ENCODE measurements at places on chromosomes 5 and 9.

- DNase-seq, result no peak
Observed at GRCh38 chr9:135602789-135603481, 36.4 kb downstream of the GLT6D1 start.

GRCh38 chr5:177980743-177981151 is 15.3 kb downstream of the PROP1 start:
- DNase-seq, result peak; percentile 60

DNA sequence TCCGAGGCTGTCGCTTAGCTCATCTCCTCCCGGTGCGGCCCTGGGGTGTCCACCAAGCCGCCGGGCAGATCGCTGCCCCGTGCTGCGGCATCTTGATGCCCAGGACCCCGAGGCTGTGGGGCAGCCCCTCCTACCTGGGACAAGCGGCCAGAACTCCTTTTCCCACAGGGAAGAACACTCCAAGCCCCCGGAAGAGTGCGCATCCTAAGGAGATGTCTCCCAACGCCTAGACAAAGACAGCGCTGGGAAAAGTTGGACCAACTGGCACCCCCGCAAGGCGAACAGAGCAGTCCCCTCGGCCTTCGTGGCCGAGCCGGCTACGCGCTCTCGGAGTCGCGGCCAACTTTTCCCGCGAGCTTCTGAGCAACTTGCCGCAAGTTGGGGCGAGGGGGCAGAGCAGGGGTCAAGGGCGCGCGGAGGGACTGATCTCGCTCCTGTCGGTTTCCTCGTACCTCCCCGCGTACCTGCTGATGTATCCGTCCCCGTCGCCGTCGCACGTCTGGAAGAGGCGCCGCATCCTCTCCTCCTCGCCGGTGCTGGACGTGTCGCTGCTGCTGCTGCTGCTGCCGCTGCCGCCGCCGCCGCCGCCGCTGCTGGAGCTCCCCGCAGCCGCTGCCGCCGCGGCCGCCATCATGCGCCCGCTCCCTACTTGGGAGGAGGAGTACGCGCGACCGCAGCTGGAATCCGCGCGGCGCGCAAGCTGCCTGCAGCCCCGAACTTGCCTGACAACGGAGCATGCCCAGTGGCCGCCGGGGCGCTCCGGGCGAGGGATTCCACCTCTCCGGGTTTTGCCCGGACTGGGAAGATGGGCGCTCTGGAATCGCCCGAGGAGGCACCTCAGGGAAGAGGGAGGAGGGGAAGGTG is at the start of gene MCC:
TSS of gene MCC (minus strand) at position 673 of the 864 bp plus-strand sequence.
- peak; percentile 56 for DNase-seq

DNA sequence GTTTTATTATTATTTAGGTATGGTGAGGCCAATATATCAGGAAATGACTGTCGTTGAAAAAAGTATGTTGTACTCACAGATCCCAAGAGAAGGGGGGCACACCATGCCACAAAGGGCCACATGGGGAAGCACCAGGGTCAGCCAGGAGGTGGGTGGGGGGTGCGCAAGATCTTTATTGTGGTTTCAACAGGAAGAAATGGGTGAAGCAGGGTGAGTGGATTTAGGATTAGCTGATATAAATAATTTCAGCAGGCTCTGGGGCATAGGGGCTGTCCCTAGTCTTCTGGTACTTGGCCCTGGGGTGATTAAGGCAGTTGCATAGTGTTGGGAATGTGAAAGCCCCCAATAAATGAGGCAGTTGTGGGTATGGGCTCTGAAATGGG is 8.6 kb downstream of the PDCD1LG2 start:
- no peak for DNase-seq

DNA sequence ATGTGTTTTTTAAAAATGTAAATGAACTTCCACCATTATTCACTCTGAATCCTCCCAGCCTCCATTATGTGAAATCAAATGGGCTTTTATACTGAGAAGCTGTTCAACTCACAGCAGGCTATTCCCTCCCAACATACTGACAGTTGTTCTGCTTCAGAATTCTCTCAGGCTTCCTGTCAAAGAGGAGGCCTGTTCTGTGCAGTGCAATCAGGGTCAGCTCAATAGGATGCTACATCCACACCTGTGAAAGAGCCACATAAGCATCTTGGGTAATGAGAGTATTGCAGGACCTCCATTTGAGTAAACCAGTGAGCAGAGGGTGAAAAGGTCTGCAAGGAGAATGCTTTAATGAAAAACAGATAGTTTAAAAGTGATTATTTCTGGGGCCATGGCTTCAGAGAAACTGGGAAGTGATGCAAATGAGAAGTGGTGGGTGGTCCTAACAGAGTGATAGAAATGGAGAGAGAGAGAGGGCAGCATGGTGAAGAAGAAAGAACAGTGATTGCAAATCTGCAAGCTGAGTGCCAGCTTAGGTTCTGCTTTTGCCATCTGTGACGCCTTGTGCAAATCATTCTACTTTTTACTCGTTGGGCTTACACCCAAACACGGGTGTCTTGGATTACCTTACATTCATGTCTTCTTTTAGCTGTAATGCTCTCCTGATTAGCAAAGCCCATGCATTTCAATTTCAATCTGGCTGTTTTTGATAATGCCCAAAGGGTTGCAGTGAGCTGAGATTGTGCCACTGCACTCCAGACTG is 202.5 kb upstream of the NMUR2 start:
- DNase-seq, result peak; percentile 43

DNA sequence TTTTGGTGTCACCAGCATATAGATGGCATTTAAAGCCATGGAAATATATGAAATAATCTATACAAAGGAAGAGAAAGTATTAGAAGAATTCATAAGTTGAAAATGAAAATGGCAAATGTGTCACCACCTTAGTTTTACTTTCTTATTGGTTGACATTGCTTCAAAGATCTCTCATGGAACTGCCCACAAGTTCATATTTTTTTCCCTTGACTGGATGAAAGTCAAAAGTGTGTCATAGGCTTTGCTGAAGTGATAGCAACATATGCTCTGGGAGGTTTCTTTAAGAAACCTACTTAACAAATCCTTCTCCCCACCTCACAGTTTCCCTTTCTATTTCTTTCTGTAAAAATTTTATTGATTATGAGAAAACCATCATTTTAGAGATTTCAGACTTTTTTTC is 127.2 kb downstream of the VPS13A start:
- no peak for DNase-seq

DNA sequence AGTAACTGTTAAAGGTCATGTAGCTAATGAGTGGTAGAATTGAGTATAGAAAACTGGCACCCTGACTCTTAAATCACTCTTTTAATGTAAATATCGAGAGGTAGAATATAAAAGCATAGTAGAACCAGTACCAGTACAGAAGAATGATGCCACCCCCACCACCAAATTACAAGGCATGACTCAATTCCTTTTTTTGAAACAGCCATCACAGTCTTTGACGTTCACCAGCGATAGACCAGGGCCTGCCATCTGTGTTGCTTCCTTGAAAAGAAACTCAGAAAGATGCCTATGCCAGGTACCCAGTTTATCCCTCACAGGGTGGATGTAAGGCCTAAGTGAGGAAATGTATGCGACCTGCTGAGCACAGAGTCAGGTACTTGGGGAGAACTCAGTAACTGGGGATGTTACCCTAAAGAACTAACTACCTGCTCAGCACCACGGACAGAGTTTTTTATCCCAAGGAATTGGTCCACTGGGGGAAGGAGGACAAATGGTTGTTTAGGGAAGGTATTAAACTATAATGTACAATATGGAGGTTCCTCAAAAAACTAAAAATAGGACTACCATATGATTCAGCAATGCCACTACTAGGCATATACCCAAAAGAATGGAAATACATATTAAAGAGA is 116.5 kb downstream of the BRINP1 start:
- no peak for DNase-seq

DNA sequence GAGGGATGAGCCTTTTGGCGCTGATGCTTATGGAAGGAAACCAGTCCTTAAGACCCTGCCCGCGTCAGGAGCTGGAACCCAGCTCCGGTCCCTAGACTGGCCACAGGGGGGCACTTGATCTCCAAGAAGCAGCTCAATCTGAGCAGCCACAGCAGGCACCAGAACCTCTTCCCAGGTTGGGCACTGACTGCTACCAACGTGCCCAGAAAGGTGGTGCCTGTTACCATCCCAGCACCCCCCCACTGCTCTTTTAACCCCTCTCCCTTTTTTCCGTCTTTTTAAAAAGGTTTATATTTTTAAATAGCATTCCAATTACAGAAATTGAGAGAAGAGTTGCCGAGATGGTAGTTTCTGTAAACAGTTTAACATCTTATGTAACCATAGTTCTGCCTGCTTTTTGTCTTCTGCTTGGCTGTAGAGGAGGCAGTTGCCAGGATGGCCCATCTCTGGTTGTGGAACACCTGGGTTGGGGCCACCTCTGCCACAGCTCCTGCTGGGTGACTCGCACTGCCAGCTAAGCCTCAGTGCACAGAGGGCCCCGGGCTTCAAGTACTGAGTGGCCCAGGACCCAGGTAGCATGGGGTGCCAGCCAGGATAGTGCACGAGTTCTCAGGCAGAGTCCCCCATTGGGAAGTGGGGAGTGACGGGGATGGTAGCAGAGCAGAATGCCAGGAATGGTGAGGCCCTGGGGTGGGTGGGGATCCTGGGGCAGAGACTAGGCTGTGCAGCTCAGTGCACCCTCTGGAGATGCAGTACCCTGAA is 62.8 kb downstream of the PFDN1 start:
- DNase-seq, result peak; percentile 81

GRCh38 chr9:70901746-70902145 is 219.7 kb downstream of the TRPM3 start:
- no peak for DNase-seq

DNA sequence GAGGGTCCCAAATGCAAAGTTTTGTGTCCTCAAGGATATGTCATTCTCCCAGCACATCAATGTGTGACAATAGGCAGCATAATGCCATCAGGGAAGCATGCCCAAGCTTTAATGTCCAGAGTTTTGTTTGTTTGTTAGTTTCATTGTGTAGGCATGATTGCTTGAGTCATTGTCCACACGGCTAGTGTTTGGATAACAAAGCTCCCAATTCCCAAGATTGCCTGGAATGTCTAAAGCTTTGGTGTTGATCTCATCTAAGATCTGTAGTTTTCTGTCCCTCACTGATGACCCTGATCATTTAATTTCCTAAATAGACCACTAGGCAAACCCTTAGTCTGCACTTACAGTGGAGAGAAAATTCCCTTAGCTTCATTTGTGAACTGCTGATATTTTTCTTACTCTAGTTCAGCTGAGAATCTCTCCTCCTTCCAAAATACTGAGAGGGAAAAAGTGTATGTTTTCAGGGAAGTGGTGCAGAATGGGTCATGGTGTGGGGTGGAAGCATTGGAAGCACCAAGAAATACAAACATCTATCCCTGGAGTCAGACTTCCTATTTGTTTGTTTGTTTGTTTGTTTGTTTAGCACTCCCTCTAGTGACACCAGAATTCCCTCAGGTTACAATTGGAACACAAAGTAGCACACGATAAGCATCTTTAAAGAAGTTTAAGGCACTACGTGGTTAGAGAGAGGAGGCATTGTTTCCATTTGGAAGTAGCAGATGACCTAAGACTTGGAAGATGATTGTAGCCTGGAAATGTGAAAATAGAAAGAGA is 127.1 kb downstream of the PRDM6 start:
- DNase-seq, result peak; percentile 9

DNA sequence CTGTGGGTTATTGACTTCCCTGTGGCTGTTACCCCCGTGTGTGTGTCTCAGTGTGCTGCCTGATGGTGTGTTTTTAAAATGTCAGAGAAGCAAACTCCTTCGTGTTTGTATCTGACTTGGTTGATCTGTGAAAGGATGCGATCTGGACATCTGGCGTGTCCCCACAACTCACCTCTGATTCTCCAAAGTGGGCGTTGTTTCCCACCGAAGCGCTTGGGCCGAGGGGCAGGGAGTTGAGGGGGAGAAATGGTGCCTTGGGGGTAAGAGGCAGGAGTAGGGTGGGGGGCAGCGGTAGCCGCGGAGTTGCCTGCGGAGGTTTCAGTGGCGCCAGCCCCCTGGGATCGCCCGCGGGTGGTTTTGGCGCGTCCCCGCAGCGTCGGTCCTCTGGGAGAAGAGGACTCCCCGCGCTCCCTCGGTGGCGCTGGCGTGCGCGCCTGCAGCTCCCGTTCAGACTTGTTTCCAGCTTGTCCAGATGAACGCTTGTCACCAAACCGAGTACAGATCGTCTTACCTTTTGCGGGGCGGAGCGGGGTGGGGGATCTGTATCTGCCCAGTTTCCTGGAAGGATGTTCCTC is 1.1 kb downstream of the MAST4 start:
- peak; percentile 57 for DNase-seq

DNA sequence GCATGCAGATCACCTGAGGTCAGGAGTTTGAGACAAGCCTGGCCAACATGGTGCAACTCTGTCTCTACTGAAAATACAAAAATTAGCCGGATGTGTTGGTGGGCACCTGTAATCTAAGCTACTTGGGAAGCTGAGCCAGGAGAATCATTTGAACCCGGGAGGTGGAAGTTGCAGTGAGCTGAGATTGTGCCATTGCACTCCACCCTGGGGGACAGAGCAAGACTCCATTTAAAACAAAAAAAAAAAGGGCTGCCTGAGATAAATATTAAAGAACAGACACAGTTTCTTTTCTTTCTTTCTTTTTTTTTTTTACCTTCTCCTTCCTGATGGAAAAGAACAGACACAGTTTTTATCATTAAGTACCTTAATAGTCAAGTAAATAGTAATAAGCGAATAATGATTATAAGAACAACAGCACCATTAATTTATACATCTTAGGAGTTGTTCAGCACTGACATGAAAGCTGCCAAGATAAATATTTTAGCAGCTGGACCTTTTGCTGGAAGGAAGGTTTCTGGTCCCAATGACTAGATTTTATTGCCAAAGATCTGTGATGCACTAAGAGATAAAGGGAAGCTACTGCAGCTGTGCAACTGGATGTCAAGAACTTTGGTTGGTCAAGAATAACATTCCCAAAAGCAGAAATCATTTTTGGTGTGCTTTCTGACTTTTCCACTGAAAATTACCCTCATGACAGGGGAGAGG is 7.0 kb downstream of the CENPP start:
- DNase-seq, result no peak

DNA sequence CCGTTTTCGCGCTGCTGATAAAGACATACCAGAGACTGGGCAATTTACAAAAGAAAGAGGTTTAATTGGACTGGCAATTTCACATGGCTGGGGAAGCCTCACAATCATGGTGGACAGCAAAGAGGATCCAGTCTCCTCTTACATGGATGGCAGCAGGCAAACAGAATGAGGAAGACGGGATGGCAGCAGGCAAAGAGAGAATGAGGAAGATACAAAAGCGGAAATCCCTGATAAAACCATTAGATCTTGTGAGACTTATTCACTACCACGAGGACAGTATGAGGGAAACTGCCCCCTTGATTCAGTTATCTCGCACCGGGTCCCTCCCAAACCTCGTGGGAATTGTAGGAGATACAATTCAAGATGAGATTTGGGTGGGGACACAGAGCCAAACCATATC is 95.0 kb downstream of the OSTF1 start:
- no peak for DNase-seq

DNA sequence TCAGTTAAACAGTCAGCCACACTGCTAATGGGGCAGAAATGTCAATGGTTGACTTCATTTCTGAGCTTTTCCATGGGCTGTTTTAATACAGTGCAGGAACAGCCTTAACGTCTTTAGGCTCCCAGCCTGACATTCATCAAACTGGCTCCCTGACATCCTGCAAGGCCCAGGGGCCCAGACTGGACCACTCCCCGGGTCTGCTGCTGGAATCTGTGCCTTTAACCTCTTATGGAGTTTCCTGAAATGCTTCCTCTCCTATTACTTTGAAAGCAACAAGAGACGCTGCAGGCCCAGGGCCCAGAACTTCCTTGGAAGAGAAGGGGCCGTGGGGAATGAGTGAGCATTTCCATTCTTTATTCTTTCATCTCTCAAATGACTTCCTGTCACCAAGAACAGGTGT is 216.8 kb upstream of the PANK3 start:
- DNase-seq, result no peak

- no peak for DNase-seq
Observed at GRCh38 chr9:127248241-127248640, 16.3 kb upstream of the GARNL3 start.
